ENCODE measurements at places on chromosomes 7 and 10. TPM values are rescaled to one million over a fixed set of nuclear protein-coding genes. Genes with fewer than 3 reads are reported as not detected.

Gene ANXA7
- 75.9 TPM for total RNA-seq

Gene CABCOCO1
- total RNA-seq: 0.65 TPM

Gene SAMD9L
- 6.6 TPM for total RNA-seq

Gene HIPK2
- total RNA-seq: 45.4 TPM

Gene MPP7
- total RNA-seq: 1.3 TPM

Gene ANKRD30A
- not detected for total RNA-seq

Gene RBP3
- not detected for total RNA-seq

Gene BAMBI
- total RNA-seq: 23.4 TPM

Gene AKR1C8
- total RNA-seq: not detected

Gene RBM20
- total RNA-seq: 1.2 TPM

Gene RHOBTB1
- 13.3 TPM for total RNA-seq

Gene RTKN2
- 1.7 TPM for total RNA-seq

Gene CAMK1D
- total RNA-seq: 2.6 TPM

Gene SEMA3D
- 1.6 TPM for total RNA-seq

Gene GNAT3
- total RNA-seq: 0.16 TPM
